ENCODE measurements at places on chromosomes 12 and 14.

DNA sequence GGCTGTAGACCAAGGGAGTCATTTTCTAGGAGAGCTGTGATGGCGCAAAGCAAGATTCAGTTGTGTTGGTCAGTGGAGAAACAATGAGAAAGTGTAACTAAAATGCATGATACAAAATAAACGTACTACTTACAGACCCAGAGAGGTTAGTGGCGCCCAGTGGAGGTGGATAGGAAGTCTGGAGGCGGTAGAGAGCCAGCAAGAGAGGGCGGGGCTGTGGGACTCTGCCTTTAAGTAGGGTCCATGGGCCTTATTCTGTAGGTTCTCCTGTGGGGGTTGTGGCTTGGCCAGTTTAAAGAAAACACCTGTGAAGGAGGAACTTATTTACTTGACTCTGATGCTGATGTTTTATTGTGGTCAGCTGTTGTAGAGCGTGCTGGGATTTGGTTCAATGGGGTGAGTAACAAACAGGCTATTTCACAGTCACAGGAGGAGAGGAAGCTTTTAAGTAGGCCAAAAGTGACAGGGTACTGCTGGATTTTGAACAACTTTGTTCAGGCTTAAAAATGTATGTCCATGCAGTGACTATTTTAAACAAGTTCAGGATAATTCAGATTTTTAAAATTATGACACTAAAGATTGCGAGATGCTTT is 1097.7 kb downstream of the TMTC2 start:
- DNase-seq = no peak

DNA sequence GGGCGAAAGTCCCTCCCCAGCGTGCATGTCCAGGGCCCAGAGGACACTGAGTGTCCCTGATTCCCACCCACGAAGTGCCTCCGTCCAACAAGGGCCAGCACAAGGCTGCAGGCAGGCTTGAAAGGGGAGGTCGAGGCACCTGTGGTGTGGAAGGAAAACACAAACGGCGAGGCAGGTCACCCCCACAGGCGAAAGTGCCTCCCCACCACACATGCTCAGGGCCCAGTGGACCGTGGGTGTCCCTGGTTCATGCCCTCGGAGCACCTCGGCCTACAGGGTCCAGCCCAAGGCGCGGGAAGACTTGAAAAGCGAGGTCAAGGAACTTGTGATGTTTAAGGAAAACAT is 370.4 kb downstream of the ALG10 start:
- no peak for DNase-seq

GRCh38 chr12:69435644-69436043 is 34.5 kb upstream of the FRS2 start:
- no peak for DNase-seq

DNA sequence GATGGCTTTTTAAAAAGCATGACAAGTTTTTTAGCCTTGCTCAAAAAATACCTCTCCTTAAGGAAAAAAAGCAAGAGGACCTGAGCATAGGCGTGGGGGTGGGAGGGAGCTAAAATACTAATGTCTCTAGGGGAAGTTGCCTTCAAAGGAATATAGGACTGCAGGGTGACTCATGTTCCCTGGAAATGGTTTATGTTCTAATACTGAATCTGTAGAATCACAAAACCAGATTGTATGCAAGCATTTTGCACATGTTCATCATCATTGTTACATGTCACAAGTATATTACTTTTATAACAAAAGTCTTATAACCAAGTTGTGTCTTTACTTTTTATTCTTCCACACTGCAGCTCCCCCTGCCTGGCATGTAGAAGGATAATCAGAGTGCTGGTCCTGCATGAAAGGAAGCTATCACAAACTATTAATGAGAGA is 36.6 kb downstream of the GPR135 start:
- DNase-seq = no peak

DNA sequence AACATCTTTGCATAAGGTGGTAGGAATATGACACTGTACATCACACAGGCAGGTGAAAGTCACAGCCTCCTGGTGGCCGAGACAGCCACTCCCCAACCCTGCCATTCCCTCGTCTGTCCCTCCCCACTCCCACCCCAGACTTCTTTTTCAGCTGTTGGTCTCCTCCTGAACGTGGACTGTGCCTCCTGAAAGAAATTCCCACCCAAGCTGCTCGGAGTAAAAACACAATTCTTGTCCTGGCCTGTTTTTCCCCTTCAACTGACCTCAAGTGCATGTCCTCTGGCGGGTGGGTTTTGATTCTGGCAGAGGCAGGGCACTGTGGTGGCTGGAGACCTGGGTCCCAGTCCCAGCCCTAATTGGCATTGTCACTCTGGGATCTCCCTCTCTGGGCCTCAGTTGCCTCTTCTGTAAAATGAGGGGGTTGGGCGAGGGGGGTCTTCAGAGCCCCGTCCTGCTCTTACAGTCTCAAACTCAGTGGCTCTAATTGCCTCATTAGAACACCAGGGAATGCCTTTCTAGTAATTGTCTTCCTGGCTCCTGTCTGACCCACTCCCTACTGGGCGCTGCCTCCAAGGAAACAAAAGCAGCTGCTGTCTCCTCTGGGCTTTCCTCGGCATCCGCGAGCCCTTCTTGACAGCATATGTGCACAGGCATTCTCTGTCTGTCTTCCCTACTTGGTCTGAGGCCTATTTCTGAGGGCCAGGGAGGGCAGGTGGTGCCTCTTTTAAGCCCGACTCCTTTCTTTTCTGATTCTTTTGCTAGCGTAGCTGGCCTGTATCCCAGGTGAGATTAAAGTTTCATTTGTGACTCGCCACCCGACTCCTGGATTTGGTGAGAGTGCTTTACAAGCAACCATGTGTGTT is 186.6 kb upstream of the RMST start:
- DNase-seq = no peak

- DNase-seq = no peak
Measured at GRCh38 chr12:128850400-128850799, 2.9 kb upstream of the GLT1D1 start.

DNA sequence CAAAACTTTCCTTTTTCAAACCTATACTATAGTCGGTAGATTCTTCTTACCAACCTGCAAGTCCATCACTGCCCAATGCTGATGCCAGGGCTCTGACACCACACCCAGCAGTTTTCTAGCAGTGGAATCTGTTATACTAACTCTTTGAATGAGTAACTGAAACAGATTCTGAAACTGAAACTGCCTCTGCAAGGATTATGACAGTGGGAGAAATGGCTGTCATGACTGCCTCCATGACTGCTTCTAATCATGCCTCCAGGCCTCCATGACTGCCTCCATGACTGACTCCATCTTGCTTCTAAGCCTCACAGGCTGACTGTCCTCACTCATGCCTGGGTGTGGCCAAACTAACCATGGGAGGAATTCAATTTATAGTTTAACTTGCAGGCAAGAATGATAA is 29.4 kb upstream of the OXA1L start:
- DNase-seq = no peak

GRCh38 chr12:57092529-57092862 is 3.6 kb downstream of the NAB2 start:
- no peak for DNase-seq

DNA sequence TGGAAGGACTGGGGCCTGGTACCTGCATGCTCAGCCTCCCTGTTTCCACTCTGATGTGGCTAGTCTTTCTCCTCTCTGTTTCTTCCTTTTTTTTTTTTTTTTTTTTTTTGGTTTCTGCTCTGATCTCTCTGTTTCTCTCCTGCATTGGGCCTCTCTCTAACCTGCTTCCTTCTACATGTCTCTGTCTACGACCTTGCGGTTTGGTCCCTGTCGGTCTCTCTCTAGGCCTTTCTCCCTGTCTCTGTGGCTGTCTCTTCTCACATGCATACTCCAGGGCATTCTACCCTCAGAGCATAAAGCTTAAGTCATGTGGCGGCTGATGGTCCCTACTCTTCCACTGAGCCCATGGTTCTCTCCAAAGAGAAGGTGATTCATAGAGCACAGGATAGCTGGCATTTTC is 1096.6 kb downstream of the BCL11B start:
- DNase-seq = no peak

DNA sequence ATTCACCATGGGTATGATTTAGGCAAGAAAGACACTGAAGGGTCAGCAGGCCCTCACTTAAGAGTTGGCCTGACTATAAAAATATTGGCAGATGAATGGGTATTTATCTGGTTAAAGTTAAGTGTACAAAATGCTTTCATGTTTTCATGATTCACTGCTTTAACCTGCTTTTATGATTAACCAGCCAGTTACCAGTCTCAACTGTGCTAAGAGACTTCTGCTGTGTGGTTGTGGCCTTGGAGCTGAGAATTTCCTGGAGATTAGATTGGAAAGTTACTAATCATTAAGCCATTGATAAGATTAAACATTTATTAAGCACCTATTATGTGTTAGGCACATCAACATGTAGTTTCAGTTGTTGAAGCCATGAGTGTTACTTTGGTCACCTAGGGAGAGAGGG is 68.9 kb downstream of the RASSF8 start:
- DNase-seq = no peak

DNA sequence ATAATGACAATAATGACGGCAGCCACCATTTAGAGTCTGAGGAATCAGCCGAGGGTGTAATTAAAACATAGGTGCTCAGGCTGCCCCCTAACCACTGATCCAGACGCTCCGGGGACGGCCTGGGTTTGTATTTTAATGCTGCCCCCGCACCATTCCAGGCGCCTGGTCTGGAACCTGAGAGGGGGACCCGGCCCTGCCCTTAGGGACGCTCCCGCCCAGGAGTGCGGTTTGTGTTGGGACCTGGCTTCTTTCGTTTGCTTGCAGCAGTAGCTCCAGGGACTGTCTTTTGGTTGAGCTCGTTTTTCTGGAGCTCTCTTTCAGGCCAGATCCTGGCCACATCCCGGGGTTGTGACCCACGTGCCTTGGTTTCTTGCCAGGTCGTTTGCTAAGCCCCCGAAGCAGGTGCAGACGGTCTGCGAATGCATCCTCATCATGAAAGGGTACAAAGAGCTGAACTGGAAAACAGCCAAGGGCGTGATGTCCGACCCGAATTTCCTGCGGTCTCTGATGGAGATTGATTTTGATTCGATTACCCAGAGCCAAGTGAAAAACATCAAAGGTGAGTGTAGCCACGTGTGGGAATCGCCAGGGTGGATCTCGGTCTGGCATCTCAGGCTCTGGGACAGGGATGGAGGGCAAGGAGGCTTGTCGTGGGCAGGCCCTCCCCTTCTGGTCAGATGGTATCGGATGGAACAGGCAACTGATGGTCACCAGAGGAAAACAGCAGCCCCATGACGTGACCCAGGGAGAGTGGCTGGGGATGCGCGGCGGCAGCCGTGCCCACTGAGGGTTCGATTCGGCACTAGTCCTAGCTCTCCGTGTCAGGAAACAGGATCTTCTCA is 63.5 kb downstream of the CCDC92 start:
- no peak for DNase-seq

DNA sequence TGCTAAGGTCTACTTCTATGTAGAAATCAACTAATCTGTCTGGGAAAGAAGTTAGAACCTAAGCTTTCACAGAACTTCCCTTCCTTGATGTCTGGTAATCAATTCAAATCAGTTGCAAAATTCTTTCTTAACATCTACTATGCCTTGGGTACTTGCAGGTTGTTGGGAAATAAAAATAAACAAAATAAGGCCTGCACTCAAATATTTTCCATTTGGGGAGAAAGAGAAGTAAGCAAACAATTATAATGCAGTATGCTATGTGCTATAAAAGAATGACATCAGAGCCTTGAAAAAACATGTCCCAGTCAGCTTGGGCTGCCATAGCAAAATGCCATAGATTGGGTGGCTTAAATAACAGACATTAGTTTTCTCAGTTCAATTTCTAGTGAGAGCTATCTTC is 425.9 kb upstream of the DCN start:
- no peak for DNase-seq

- no peak for DNase-seq
Measured at GRCh38 chr14:97866664-97867063, 1069.5 kb downstream of the VRK1 start.

DNA sequence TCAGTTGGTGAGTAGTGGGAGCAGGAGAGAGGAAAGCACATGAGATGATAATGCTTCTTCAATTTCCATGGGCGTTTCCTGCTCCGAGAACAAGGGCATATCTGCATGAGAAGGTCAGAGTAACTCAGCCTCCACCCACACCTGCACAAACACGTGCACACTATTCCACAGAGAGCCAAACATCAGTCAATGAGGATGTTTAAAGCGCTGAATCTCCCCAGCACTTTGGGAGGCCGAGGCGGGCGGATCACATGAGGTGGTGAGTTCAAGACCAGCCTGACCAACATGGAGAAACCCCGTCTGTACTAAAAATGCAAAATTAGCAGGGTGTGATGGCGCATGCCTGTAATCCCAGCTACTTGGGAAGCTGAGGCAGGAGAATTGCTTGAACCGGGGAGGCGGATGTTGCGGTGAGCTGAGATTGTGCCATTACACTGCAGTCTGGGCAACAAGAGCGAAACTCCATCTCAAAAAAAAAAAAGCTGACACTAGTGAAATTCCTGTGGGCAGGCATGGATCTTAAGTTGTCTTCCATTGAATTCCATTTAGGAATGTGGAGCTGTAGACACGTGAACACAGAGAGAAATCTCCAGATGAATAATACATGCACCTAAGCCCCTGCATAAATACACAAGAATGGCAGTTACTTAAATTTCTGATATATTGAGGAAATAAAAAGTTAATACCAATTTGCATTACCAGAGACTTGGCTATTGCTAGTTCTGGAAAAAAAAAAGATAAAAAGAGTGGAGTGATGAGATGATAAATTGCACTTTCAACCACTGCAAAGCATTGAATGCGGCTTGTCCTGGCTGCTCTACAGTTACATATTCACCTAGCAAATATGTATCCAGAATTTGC is 1097.4 kb upstream of the TMEM132C start:
- no peak for DNase-seq

- DNase-seq = no peak
Measured at GRCh38 chr12:84738481-84738972, 174.1 kb downstream of the SLC6A15 start.

DNA sequence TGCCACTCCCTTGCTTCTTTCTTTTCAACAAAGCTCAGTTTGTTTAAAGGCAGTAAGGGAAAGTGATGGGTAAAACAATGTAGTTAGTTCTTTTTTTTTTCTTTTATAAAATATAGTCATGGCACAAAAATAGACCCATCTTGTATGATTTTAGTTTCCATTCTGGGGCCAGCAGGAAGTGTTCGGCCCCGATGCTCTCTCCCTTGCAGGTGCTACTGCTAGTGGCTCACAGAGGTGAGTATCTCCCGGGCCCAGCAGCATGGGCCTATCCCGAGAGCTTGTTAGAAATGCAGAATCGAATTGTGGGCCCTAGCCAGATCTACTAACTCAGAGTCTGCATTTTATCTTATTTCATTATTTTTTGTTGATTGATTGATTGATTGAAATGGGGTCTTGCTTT is 78.7 kb downstream of the SYNE3 start:
- DNase-seq = no peak

- DNase-seq = no peak
Measured at GRCh38 chr14:95886366-95887056, 9.9 kb downstream of the TUNAR start.

Measured in activated effector memory CD4-positive, alpha-beta T cell treated with Interleukin-2 at 50 U/mL for 16 hours (primary cell).